ENCODE measurements at places on chromosomes 2 and 18.

GRCh38 chr18:55220523-55220922 is 261.3 kb upstream of the CCDC68 start:
- DNase-seq: no peak

DNA sequence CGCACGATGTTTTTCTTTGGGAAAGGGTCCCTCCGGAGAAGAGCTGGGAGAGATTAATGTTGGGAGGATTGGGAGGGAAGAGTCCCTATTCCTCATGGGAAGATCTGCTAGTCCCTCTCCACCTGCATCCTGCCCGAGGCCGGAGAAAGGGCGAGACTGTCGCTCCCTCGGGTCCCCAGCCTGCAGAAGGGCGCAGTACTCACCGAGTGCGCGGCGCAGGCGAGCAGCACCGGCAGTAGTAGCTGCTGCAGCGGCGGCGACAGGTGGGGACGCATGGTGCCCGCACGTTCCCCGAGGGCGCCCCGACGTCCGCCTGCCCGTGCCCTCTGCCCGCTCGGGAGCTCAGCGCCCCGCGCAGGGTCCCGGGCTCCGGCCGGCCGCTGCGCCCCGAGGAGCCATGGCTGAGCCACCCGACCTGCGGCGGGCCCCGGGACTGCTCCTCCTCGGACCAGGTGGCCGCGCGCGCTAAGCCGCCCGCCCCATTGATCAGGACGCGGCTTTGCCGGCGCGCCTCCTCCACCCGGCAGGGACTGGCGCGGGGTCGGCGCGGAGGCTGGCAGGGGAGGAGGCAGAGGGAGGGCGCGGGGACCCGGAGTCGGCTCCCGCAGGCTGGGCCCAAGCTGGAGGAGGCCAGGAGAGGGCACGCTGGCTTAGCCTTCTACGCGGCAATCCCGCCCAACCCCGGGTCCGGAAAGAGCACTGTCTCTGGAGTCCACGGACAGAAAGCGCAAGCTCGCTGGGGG is at the start of gene SCTR:
SCTR (minus strand) TSS at position 532 of the 743 bp plus-strand sequence; CDS start at position 275, 257 bp downstream.
- no peak for DNase-seq

GRCh38 chr2:10665833-10666232 is 23.9 kb downstream of the NOL10 start:
- DNase-seq: no peak

- no peak for DNase-seq
These were observed 70.2 kb downstream of the HRH4 start for GRCh38 chr18:24530630-24531111.

GRCh38 chr2:150081775-150082481 is 405.5 kb downstream of the RND3 start:
- no peak for DNase-seq

DNA sequence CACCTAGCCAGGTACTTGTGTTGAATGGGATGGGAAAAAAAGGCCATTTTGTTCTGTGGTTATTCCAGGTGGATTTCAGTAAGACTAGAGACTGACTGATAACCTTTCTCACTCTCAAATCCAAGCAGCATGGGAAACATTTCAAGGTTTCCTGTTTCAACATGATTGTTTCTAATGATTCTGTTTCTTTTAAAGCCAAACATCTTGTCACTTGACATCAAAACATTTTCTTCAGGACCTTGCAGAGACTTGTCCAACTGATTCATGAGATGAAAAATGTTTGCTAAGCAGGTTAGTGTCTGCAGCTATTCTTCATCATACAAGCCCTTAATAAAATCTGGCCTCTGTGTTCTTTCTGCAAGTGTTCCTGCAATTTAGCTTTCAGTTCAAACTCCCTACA is 456.5 kb upstream of the CWC22 start:
- no peak for DNase-seq

GRCh38 chr2:197498235-197498936 is 1.3 kb downstream of the HSPD1 start:
- DNase-seq: no peak

- no peak for DNase-seq
These were observed 1888.3 kb upstream of the CELF4 start for GRCh38 chr18:39453882-39454281.

DNA sequence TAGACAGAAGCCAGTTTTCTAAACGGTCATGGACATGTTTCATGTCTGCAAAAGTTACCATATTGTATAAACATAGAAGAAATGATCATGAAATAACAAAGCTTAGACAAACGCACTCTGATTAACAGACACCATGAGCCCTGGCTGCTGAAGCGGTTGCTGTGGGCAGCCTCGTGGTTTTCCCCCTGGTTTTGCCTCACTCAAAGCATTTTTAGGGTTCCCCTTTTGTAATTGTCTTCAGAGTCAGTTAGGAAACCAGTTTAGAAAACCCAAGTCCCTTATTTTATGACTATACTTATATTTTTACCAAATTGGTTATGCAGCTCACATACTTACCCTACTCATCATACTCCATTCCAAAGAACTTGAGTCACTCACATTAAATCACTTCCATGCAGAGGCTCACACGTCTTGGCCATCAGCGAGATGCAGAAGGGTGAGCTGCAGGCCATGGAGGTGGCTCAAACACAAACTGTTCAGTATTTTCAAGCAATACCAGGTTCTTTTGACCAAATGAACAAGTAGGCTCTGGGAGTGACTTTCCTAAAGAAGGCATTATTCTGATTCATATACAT is 105.6 kb upstream of the SALL3 start:
- DNase-seq: no peak

DNA sequence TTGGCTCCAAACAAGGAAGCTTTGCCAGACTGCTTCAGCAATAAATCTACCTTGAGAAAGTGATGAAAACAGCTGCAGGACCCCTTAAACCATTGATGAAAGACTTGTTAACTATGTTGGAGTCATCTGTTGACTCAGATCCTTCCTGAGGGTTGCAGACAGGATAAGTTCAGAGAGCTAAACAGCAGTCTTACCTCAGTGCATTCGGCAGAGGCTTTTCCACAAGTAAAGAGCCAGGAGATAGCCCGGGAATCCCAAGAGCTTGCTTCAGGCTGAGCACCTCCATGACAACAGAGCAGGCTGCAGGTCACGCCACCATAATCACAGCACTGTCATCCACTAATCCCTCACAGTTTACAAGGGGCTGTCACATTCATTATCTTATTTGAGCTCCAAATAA is 23.7 kb downstream of the KIAA2012 start:
- no peak for DNase-seq

GRCh38 chr2:111618978-111619902 is 264.8 kb downstream of the ANAPC1 start:
- DNase-seq: no peak

DNA sequence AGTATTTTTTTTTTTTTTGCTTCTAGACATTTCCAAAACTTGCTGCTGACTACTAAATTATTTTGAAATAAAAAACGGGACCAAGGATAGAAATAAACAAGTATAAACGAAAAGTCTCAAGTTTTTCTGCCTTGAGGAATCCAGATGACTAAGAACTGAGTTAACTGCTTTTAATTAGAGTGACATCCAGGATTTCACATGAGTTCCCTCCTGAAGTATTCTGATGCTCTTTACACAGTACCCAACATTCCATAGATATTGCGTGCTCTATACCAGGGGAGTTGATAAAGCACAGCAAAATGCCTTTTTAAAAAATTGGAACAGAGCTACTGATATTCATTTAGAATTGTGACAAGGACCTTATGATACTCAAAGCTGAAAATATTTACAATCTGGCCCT is 618.0 kb downstream of the CCDC85A start:
- no peak for DNase-seq

DNA sequence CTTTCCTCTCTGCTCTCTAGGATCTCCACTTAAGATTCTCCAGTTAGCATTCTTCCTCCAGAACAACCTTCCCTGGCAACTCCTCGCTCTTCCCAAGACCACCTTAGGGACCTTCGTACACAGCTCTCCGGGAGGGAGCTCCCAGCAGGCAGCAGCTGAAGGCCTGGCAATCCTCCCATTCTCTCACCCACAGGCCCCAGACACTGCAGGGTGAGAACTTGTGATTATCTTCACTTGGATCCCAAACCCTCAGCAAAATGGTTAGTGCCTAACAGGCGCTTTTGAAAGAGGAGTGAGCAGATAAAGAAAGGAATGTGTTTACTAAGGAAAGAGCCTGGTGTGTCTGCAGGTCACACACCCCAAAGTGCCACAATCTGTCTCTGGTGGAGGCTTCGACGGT is 83.8 kb upstream of the SNTG2 start:
- DNase-seq: no peak

- DNase-seq: no peak
These were observed 194.6 kb upstream of the MEIS1 start for GRCh38 chr2:66240286-66240685.

- DNase-seq: no peak
These were observed 18.2 kb downstream of the ACSL3 start for GRCh38 chr2:222878877-222879603.

- DNase-seq: no peak
These were observed 244.3 kb downstream of the SETBP1 start for GRCh38 chr18:44924785-44925499.

DNA sequence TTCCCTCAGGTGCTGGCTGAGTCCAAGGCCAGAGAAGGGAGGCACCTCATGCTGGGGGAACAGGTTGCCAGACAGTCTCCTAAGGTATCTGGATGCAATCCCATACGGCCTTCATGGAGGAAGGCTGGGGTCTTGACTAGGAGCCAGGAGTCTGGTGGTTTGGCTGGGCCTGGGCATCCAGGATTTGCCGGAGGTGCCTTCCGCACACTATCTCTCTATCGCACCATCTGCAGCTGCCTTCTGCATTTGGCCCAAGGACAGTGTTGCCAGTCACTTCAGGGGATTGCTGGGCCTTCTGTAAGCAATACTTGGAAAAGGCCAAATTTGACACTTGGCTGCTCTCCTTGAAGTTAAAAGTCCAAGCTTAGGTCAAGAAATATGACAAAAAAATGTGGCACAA is 327.2 kb downstream of the EN1 start:
- DNase-seq: no peak

GRCh38 chr2:218354850-218355443 is 1.7 kb upstream of the CATIP start:
- no peak for DNase-seq

DNA sequence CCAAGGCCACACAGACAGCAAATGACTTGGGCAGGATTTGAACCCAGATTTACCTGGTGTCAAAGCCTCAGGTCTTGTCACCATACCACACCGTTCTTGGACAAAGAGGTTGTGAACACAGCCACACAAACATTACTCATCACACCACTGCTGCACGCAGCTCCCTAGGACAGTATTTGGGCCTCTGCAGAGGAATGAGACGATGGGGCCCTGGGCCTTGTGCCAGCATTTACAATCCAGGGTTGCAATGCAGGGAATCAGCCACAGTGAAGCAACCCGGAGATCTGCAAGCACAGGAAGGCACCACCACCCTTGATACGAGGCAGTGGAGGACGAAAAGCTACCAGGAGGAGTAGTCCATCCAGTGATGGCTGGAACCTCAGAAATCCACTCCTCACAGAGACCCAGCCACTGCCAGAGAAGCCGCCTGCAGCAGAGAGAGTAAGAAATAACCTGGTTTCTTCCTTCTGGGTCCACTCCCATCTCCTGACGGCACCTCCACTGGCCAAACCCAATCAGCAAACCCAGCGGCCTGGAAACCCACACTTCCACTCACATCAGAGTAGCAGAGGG is 3.7 kb upstream of the MTCL1 start:
- no peak for DNase-seq

- no peak for DNase-seq
These were observed 62.9 kb downstream of the MEMO1 start for GRCh38 chr2:31947871-31948270.
